ENCODE measurements at places on chromosomes 11 and 22. TPM values are rescaled to one million over a fixed set of nuclear protein-coding genes. Genes with fewer than 3 reads are reported as not detected.
A peak's percentile ranks its signal among the peaks of the same experiment; 100 is the strongest.

GRCh38 chr22:21697880-21698279 is 32.1 kb downstream of the PPIL2 start:
- DNase-seq = no peak

GRCh38 chr22:39524089-39524752 is 3.9 kb downstream of the ATF4 start:
- DNase-seq = no peak

- no peak for DNase-seq
Measured at GRCh38 chr11:17430616-17431015, 42.2 kb upstream of the KCNJ11 start.

- DNase-seq = no peak
Measured at GRCh38 chr11:28104984-28105383, 3.0 kb downstream of the KIF18A start.

Gene SLC25A22
- 21.7 TPM for polyA plus RNA-seq

- no peak for DNase-seq
Measured at GRCh38 chr11:12169822-12170221, 59.4 kb downstream of the MICAL2 start.

DNA sequence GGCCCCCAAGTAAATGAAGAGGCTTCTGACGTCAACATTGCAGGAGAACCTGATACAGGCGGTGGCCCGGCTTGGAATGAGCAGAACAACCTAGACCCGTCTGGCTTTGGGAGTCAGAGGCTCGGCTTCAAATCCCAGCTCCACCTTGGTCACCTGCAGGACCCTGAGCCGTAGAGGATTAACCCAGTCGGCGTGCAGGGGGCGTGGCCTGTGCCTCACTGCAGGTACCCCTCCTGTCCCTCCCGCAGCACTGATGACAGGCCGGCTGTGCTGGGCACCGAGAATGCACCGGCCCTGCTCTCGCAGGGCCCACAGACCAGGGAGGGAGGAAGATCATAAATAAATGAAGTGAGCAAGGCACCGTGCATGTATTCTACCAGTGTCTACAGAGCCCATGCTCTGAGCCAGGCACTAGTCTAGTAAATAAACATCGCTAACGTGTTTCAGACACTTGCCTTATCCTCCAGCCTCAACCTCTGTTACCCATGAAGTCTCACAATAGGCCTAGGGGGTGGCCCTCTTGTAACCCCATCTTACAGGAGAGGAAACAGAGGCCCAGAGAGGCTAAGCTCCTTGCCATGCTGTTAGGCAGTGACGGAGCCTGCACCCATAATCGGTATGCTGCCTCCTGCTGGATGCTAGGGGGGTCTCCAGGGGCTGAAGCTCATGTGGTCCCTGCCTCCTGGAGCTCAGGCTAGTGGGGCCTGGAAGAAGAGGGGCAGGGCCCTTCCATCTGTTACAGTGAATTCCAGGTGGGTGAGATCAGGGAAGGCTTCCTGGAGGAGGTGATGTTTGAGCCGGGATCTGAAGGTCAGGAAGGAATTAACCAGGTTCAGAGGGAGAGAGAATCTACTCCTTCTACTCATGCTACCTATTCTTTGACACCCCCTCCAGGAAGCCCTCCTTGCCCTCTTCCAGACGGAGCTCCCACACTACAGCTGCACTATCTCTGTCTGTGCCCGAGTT is 53.4 kb downstream of the RTL6 start:
- DNase-seq = no peak

- no peak for DNase-seq
Measured at GRCh38 chr22:49600891-49601431, 226.7 kb downstream of the BRD1 start.

Gene DBX1
- polyA plus RNA-seq = not detected

DNA sequence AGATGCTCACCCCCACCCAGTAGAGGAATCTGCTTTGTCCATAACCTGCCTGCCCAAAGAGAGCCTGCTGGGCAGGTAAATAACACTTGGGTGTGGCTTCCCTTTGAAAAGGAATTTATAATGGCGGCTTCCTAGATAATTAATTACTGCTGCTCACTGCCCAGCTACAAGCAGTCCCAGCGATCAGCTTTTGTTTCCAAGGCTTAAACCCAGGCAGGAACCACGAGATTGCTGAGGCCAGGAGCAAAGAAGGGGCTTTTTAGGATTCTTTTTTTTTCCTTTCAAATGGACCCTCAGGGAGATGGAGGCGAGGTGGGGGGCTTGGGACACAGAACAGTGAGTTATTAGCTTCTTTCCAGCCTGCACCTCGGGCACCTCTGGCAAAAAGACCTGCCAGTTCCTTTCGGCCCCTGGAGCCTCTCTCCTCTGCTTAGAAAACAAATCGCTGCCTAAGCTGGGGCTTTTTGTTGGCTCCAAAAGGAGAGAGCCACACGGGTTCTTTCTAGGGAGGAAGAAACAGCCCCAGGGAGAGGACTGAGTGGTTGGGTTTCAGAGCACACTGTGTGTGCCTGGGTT is 107.2 kb downstream of the TSPAN18 start:
- DNase-seq = no peak

DNA sequence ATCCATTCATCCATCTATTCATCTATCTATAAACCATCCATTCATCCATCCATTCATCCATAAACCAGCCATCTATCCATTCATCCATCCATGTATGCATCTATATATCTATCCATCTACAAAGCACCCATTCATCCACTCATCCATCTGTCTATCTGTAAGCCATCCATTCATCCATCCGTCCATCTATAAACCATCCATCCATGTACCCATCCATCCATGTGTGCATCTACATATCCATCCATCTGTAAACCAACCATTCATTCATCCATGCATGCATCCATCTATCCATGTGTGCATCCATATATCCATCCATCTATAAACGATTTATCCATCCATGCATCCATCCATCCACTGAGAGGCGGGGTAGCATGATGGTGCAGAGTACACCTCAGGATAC is 58.4 kb downstream of the MPPED1 start:
- DNase-seq = no peak

DNA sequence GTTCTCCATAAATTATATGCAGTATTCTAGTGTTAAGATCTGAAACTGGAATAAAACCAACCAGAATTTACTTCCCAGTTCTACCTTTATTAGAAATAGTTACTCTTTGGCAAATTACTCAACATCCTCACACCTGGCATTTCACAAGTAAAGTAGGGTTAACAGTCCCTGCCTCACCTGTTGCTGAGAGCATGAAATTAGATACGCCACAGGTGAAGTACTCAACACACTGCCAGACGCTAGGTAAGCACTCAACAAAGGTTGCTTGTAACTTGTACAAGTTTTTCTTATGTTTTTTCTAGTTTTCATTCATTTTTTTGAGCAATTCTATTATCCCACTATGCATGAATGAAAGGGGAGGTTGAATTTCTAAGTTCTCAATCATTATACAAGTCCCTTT is 267.6 kb upstream of the ARHGAP42 start:
- DNase-seq = no peak

Gene ARHGAP42
- 28.5 TPM for polyA plus RNA-seq

DNA sequence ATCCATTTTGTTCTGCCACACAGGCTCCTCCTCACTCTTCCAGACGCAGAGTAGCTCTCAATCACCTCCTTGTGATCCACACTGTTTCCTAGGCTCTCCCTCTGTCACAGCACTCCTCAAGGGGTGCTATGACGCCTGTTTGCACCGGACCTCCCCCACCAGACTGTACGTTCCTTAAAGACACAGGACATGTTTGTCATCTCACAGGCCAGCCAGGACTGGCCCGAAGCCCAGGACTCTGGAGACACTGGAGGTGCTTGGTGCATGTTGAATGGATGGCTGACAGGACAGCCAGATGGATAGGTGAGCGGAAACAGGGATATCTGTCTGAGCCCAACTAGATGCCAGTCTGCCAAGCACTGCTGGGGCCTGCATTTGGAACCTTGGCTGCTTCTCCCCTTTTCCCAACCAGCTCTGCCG is 13.6 kb downstream of the PLA2G6 start:
- no peak for DNase-seq

Gene HTR3B
- not detected for polyA plus RNA-seq

DNA sequence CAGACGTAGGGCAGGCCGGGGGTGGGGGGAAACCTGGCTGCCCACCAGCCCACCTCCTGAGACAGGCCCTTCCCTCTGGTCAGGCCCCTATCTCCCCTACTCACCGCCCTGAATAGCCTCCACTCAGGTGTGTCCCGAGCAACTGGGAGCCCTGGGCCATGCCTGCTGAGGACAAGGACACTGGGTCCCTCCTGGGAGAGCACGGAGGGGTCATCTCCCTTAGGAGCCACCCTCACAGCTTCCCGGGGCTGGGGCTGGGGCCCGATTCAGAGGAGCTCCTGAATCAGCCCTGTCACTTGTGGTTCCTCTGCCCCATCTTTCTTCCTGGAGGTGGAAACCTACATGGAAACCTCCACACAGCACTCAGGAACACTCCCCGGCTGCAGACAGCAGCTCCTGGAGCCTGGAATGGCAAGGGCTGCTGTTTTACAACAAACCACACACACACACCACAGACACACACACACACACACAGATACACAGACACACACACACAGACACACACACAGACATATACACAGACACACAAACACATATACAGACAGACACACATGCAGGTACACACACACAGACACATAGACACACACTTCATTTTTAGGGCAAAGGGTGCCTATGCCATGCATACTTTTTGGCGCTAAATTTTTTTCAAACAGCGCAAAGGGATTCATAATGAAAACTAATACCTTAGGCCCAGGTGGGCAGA is 9.6 kb upstream of the EMID1 start:
- DNase-seq = no peak

Gene SMCO4
- 14.9 TPM for polyA plus RNA-seq

- DNase-seq = peak; percentile 94
Measured at GRCh38 chr22:37807410-37808293, at the start of gene GCAT. TSS of gene GCAT (plus strand) at chr22:37807934. CDS start at chr22:37807968, 34 bp downstream.

Gene KCNQ1OT1
- 1.4 TPM for polyA plus RNA-seq

DNA sequence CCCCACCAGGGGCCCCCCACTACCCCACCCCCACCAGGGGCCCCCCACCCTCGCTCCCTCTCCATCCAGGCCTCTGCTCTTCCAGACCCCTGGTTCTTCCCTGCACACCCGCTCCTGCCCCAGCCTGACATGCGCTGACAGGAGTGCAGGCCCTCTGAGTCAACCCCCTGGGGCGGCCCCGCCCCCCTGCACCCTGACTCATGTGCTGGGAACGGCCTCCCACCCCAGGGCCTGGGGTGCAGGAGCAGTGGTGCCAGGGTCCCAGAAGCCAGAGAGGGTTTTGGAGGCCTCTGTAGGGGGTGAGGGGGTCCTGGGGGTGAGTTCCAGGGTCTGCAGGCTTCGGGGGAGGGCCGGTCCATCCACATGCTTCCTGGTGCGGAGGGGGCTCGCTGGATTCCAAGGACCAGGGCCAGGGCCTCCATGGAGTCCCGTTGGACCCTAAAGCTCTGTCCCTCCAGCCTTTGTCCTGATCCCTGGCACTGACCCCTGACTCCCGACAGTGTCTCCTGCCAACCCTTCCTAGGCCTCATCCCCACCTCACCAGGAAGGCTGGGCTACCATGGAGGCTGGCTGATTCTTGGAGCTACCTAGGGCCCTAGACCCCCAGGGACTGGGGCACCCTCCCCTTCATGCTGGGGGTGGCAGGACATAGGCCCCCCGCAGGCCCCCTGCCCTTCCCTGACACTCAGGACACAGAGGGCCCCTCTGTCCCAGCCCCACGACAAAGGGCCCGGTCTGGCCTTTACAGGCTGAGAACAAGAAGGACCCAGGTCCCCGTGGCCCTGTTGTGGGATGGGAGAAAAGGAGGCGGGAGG is 583 bp upstream of the PKP3 start:
- DNase-seq = no peak

GRCh38 chr11:113664981-113665710 is 41.0 kb downstream of the TMPRSS5 start:
- no peak for DNase-seq

- DNase-seq = no peak
Measured at GRCh38 chr11:64223001-64223651, 2.9 kb downstream of the TRPT1 start.

Gene NXPE2
- 0.47 TPM for polyA plus RNA-seq

DNA sequence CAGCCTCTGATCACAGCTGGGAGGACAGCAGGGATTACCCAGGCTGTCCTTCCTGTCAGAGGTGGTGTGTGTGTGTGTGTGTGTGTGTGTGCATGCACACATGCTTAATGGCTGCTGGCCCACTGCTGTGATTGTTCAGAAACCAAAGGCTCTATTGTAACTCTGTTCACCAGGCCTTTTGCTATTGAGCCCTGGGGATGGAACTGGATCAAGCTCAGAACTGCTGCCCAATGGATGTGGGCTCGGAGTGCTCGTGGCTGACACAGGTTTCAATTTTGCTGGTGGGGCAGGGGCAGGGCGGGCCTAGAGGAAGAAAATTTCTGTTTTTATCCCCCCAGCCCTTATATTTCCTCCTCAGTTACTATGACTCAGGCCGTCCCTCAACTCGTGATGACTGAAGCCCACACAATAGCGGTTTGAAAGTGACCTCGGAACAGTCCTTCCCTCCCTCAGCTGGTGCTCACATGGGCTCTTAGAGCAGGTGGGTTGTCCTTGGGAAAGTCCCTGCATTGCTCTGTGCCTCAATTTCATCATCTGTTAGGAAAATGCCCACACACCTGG is 359.3 kb downstream of the TENM4 start:
- no peak for DNase-seq

DNA sequence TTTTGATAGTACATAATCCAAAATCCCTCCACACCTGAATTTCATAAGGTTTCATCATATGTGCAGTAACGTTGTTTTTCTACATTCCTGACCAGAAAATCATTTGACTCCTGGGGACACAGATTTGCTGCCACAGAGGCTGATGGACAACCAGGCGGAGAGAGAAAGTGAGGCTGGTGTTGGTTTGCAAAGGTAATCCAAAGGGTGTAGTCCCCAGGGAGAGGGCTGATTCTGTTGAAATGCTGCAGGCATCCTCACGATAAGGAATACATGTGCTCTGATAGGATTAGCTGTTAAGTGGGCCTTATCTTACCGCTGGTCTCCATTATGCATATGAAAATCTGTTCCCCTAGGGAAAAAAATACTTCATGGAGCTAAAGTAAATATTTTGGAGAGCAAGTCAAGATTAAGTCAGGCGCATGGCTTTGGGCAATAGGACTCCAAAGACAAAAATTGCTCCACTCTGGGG is 8.1 kb downstream of the APOL6 start:
- no peak for DNase-seq

- no peak for DNase-seq
Measured at GRCh38 chr22:33030923-33031525, 27.2 kb downstream of the SYN3 start.

Gene NLRP6
- polyA plus RNA-seq = 0.24 TPM

Gene POU2AF2
- not detected for polyA plus RNA-seq

- no peak for DNase-seq
Measured at GRCh38 chr22:32144496-32145274, 14.4 kb downstream of the C22orf42 start.

Measured in renal cortex interstitium (tissue), 15 donors.